RKO (cell line): ENCODE measurements at places on chromosomes 5 and 9.

- no peak for DNase-seq
Observed at GRCh38 chr9:19788614-19789271, at the start of gene SLC24A2. Gene SLC24A2 (minus strand): TSS chr9:19789037.

DNA sequence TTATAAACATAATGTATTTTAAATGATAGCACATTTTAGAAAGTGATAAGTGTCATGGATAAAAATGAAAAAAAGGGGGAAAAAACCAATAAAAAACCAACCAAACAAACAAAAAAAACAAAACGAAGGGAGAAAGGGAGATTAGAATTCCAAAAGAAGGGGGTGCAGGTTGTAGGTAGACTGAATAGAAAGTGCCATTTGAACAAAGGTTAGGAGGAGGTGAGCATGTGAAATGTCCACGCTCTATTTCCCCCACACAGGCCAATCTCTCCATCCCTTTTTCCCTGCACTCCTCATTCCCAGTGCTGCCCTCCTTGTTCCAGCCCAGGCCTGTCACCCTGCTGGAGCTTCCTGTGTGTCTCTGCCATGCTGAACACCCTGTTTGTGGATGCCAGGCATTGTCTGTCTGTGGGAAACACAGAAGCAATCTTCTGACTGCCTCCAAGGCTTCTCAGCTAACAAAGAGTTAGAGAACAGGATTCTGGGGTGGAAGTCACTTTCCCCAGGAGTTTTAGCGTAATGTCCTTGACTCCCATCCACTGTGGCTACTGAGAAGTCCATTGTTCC, 138.8 kb downstream of the ADAMTS16 start:
- no peak for DNase-seq

GRCh38 chr9:9112001-9112720, 1312.6 kb upstream of the DMAC1 start:
- no peak for DNase-seq

- no peak for DNase-seq
Observed at GRCh38 chr5:140927228-140927573, 1.1 kb downstream of the PCDHAC1 start.

- DNase-seq, result peak; percentile 91
Observed at GRCh38 chr9:76818271-76818670, 54.0 kb downstream of the PCA3 start.

- DNase-seq, result no peak
Observed at GRCh38 chr5:78286290-78286689, 8.2 kb downstream of the AP3B1 start.

- DNase-seq, result no peak
Observed at GRCh38 chr5:172887692-172888091, 53.6 kb downstream of the ERGIC1 start.

GRCh38 chr5:112253478-112254250, 165.4 kb downstream of the EPB41L4A start:
- DNase-seq, result no peak

DNA sequence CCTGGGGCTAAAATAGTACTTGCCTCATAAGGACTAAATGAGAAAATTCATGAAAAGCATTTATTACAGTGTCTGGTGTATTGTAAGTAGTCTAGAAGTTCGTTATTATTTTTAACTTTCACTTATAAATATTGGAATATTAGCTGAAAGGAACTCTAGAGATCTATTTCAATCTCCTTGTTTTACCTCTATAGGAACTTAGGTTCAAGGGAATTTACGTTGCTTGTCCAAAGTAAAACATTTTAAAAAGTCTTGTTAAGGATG, 55.5 kb downstream of the GARNL3 start:
- DNase-seq, result no peak

DNA sequence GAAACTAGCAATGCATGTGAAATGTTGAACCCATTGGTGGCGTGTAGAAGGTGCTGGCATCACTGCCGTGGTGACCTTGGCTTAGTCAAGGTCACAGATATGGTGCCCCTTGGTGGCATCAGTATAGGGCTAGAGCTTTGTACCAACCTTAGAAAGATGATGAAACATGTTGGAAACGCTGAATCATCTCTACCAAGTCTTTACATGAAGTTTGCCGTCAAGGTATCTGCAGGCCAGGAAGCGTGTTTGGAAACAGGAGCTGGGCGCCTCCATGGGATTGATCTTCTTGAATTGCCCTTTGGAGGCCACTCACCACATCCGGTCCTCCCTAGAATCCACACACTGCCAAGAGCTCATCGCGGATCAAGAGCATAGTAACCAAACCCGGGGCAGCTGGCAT, 16.9 kb upstream of the BOD1 start:
- DNase-seq, result no peak

- DNase-seq, result no peak
Observed at GRCh38 chr9:18346745-18347144, 127.2 kb upstream of the ADAMTSL1 start.

GRCh38 chr5:56561-57290, 35.2 kb upstream of the PLEKHG4B start:
- peak; percentile 57 for DNase-seq

DNA sequence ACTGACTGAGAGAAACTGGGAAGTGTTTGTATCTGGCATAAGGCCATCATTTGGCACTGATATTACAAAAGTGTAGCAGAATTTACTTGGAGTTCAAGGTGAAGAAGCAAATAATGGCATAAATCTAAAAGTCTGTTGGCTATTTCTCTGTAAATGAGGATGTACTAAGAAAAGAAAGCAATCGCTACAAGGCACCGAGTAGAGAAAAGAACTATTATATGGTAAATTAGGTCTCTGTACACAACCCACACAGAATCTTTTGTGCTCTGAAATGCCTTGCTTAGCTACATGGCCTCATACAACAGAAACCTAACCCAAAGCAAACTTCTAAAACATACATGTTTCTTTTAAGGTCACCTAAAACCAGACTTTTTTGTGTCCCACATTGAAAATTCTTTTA, 290.1 kb upstream of the WWC1 start:
- DNase-seq, result no peak
